ENCODE measurements at places on chromosomes 4 and X.

GRCh38 chr4:16085822-16086221 is 2.0 kb upstream of the PROM1 start:
- DNase-seq = no peak

DNA sequence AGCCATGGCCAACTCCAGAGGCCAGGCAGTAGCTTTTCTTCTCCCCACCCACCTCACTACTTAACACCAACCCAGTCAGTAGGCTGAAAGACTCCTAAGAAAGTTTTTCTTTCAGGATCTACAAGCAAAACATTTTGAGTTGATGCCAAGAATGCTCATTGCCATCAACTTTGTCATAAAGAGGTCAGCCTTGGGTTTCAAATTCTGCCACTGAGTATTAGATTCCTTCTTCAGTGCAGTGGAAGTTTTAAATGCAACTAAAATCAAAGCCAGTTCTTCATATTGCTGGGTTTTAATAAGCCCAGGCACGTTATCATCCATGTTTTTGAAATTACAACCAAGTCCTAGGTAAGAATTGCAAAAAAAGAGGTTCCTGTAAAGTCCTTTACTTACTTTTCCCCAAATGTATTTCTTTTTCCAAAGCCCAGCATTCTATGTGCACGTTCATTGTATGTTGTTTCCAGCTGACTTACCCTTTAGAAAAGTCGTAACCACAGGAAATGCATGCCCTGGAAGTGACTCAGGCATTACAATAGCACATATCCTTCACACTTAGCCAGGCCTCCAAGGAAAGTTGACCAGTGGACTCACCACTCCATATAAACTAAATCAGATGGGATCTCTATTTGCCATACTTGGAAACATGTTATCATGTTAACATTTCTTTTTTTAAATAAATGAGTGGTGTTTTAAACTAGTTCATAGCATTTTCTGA is 229.9 kb downstream of the SOX3 start:
- no peak for DNase-seq

DNA sequence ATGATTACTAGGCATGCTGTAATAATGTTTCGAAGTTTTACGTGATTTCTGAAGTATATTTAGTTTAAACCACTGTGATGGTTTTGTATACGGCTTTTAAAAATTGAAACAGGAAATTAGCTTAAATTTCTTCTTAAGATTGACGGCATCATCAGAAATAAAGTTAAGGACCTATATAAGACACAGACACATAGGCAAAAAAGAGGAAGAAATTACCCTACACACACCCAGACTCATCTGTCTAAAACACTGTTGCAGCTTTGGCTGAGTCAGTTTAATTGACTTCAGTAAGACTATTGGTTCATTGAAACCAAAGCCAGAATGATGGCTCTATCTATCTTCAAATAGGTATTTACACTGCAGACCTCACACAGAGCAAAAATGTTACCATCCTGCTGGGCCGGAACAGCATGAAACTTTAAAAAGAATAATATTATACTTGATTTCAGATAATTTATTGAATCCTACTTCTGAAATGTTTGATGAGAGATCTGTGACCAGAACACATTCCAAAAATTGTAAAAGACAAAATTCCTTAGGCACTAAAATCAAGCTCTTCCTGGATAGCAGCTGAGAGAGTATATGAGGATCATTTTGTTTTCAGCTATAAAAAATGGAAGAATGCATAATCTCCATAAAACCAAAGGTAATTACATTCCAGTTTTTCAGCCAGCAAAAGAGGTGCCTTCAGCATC is 4.5 kb downstream of the HHIP start:
- DNase-seq = no peak

GRCh38 chr4:117370944-117371668 is 285.7 kb upstream of the TRAM1L1 start:
- DNase-seq = no peak

- no peak for DNase-seq
Measured at GRCh38 chr4:99074816-99075215, 13.8 kb downstream of the ADH5 start.

DNA sequence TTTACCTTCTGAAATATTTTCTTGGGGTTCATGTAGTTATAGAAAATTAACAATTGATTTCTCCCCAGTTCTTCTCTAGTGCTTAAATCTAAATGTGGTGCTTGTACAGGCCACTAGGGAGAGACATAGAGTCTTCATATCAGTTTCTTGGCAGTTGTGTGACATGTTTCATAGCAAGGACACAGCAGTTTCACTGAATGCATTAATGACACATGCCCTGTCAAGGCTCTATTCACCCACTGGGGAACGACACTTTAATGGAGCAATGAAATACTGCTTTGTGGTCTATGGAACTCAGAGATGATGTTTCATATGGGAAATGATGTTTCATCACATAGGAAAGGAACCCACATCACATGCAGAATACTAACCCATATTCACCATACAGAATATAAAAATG is 2.8 kb downstream of the VEGFC start:
- no peak for DNase-seq

DNA sequence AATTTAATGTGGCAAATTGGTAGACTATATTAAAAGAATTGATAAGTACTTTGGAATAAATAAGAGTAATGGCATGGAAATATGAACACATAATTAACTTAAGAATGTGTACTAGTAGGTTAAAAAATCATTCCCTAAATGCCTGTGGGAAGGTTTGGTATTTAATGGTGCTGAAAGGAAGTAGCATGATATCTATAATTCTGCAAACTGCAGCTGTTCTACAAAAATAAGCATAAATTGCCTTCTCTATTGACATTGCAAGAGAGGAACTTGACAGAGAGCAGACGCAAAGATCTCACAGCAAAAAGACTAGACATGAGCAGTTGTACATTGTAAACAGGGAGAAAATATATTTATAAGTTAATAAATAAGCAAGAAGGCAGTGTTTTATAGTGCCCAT is 752.5 kb upstream of the PCDH10 start:
- DNase-seq = no peak

- no peak for DNase-seq
Measured at GRCh38 chr4:8904666-8905065, 33.0 kb upstream of the HMX1 start.

- no peak for DNase-seq
Measured at GRCh38 chrX:790041-790506, 159.5 kb downstream of the SHOX start.

DNA sequence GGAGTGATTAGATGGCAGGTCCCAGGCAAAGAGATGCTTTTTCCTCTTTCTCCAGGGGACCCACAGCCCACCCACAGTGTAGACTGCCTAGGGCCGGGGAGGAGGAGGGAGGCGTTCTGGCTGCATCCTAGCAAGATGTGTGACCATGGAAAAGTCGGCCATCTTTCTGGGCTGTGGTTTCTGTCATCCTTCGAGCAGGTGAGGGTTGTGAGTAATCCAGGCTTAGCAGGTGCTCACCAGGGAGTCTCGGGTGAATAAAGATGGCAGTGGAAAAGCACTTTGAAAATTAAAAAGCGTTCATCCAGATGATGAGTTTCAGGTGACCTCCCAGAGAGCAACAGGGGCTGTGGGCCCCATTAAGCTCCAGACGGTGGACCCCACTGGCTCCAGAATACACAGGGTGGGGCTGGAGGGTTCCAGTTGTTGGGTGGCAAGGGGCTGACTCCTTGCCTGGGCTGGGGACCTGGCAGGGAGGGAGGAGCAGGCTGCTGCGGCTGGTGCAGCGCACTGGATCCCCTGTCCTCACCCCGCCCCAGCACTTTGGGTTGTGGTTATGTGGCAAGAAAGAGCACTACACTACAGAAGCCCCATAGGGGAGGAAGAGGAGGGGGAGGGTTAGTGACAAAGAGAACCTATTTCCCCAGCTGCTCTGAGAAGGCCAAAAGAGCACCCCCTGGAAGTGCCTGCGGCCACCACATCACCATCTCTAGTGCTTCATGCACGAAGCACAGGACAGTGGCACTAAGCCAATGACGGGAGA is 23.7 kb downstream of the ELF4 start:
- DNase-seq = peak; percentile 63

Measured in upper lobe of left lung (tissue), 6 donors.